ENCODE measurements at places on chromosomes 2 and 18.

DNA sequence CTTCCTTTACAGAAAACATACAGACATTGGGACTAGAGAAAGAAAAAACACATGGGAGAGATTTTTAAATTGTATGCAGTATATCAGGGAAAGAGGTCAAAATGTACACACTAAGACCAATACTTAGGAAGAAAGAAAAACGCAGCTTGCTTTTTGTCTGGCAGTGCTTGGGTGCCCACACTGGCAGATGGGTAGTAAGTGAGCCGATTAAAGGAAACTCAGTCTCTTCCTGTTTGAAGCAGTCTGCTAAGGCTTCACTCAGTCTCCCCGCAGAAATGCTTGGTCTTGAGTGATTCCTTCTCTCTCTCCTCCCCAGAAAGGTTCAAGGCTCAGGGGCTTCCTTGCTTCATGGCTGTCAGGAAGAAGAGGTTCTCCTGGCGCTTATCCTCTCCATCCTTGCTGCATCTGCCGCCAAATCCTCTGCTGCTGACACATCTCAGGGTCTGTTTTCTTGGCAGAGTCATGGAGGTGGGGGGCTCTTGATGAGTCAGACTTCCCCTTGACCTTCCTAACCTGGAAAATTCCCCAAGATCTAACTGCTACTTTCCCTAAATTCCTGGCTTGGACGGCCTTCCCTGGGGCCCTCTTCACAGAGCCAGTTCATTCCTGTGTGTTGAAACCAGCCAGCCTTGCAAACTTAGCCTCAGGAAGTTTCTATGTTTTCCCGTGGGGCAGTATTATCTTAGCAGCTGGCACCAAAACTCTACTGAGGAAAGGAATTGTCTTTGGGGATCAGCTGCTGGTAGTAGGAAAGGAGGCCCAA, 10.5 kb upstream of the TMSB10 start:
- DNase-seq = no peak

DNA sequence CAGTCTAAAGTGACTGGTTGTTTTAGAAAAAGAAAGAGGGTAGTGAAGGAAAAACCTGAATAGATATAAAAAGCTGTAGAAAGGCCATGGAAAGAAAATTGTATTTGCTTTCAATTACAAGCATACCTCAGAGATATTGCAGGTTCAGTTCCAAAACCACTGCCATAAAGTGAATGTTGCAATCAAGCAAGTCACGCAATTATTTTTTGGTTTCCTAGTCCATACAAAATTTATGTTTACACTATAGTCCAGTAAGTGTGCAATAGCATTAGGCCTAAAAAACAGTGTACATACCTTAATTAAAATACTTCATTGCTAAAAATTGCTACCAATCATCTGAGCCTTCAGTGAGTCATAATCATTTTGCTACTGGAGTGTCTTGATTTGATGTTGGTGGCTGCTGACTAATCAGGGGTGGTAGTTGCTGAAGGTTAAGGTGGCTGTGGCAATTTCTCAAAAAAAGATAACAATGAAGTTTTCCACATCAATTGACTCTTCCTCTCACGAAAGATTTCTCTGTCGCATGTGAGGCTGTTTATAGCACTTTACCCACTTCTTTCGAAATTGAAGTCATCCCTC, 2003.8 kb upstream of the PIK3C3 start:
- no peak for DNase-seq

- DNase-seq = no peak
Observed at GRCh38 chr2:104340879-104341828, 512.8 kb upstream of the POU3F3 start.

- DNase-seq = no peak
Observed at GRCh38 chr18:50405582-50406271, 30.9 kb downstream of the SKA1 start.

- no peak for DNase-seq
Observed at GRCh38 chr2:134421556-134422328, 167.9 kb downstream of the MGAT5 start.

DNA sequence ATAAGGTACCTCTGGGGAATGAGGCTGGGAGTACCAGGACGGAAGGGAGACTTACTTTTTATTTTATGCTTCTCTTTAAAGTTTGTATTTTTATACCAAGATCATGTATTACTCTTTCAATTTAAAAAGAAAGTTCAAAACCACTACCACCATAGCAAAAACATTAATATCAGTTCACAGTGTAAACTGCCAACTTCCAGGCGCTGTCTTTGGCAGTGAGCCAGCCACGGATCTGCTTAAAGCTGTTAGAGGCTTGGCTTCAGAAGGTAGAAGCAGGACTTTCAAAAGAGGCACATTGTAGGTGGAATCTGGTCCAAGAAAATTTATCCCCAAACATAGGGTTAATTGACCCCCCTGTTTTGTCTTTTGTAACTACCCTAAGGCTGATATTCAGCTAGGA, 74.8 kb downstream of the B3GNT2 start:
- no peak for DNase-seq

DNA sequence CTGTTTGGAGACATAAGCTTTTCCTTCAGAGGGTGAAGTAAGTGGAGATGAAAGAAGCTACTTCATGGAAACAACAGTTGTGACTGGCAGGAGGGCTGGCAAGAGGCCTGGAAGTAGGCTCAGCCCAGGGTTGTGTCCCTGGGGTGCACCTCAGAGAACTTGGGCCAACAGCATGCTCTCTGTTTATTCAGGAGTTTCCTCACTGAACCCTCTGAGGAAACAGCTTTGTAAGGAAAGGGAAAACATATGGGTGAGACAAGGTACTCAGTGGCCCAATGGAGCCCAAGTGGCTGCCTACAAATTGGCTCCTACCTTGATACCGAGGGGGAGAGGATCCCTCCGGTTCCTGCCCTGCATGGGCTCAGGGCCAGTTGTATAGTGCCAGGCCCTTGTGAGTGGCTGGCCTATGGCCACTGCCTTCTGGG, 115.5 kb upstream of the ITGA6 start:
- DNase-seq = no peak

DNA sequence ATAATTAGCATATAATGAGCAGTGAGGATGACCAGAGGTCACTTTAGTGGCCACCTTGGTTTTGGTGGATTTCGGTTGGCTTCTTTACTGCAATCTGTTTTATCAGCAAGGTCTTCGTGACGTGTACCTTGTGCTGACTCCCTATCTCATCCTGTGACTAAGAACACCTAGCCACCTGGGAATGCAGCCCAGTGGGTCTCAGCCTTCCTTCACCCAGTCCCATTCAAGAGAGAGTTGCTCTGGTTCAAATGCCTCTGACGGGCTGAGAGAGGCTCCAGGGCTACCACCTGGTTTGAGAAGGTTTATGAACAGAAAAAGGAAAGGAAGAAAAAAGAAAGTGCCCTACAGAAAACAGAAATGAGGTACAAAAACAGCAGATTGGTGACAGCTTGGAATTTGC, 738.7 kb downstream of the SOCS6 start:
- DNase-seq = no peak

- DNase-seq = no peak
Observed at GRCh38 chr2:197071790-197072436, 145.4 kb upstream of the PGAP1 start.

DNA sequence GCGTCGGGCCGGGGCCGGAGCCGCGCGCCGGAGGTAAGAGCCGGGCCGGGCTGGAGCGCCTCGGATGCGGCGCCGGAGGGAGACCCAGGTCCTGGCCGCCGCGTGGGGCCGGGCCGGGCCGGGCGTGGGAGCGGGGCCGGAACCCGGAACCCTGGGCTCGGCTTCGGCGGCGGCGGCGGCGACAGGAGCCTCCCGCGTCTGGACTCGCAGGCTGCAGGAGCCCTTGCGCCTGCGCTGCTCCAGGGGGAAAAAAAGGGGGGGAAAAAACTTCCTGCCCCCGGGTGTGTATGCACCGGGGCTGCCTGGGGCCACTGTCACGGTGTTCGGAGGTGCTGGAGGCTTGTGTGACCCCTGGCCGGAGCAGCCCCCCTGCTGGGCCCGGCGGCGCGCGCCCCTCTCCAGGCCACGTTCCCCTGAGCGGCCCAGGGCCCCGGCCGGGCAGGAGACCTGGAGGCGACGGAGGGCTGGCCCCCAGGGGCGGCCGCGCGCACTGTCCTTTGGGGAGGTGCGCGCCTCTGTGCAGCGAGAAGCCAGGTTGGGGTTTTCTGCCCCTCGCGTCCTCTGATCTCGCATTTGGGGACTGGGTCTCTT, 864 bp downstream of the KLHL29 start:
- DNase-seq = no peak

GRCh38 chr2:29273685-29274611, 158.7 kb downstream of the CLIP4 start:
- DNase-seq = no peak

- DNase-seq = no peak
Observed at GRCh38 chr18:45156946-45157345, 458.3 kb upstream of the SLC14A2 start.

DNA sequence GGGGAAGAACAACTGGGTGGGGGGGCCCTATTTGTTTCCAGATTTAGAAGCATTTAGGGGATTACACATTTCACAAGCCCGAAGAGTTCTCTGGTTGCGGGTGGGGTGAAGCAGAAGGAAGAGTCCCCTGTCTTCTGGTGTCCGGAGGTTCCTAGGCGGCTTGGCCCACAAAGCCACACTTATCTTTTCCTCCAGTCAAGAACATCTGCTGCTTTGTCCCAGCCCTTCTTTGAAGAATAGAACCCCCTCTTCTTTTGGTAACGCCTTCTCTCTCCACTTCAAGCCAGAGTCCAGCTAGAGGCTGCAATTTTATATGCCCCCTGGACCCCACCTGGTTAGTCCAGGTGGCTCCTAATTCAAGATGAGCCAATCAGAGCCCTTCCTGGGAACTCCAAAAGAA, 15.8 kb downstream of the BOLA3 start:
- DNase-seq = no peak

DNA sequence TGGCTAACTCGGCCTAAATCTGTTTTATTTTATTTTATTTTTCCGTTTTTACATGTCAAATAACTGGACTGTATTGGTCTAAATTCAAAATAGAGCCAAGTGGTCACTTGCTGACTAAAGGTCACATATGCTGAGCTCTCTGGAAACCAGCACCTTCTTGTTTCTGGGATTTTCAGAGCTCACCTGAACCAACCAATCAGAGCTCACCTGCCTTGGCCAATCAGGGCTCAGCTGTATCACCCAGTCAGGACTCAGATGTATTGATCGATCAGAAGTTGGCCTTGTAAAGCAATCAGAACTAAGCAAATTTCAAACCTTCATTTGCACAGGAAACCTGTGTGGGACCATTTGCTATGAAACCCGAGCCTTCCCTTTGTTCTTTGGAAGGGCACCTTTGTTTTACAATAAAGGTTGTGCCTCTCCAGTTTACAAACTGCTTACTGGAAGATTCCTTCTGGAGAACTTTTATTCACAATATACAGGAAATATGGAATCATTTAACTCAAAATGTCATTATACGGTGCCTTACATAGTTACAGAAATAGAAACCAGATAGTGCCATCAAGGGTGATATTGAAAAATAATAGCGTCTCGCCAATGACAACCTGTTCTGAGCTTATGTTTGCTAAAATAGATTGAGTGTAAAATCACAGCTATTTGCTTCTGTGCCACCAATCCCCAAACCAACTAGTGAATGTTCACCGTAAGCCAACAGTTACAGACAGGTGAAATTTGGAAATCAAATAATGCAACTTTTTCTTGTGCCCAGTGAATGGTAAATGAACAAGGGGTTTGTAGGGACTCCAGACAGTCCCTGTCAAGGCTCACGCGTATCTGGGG, 17.3 kb upstream of the PSD4 start:
- DNase-seq = no peak

GRCh38 chr2:50753234-50753633, 278.7 kb downstream of the NRXN1 start:
- DNase-seq = no peak

DNA sequence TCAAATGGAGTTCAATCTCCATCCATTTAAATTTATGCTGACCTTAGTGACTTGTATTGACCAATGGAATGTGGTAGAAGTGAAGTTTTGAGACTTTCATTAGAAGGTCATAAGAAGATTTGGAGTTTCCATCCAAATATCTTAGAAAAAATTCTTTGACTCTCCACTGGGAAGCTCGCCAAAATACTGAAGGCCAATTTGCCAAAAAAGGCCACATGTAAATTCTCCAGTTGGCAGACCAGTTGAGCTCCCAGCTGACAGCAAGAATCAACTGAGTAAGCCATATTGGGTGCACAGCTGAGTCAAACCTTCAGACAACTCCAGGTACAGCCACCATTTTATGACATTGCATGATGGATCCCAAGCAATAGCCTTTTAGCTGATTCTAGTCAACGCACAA, 228.3 kb upstream of the SETBP1 start:
- DNase-seq = no peak

DNA sequence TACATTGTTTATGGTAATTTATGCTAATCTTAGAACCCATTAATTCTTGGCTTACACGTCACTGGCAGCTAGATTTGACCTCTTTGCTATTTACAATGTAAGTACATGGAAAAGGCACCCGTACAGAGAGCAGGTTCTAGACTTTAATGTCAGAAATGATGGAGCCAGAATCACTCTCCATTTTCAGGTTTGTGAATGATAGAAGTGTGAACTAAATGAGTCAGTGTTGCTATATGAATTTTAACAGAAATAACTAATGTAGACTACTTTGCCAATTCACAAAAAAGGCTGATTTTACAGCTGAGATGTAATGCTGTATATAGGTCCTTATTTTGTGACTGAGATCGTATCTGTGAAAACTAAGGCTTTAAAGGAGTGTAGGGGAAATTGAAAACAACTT, 214.6 kb downstream of the LDLRAD4 start:
- no peak for DNase-seq

DNA sequence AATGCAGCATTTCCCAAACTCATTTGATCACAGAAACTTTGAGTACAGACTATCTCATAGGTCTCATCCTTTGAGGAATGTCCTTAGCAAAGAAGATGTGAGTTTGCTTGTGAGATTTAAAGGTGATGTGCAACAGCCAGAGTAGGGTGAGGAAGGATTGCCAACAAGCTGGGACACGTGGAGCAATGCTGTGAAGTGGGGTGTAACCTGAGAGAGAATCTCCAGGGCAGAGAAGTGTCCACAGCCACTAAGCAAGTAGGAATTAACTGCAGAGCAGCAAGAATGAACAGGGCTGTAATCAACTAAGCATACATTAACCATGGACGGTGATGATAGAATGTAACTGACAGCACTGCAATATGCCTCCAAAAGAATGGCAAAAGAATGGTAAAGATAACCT, 469.9 kb upstream of the NRP2 start:
- DNase-seq = no peak

DNA sequence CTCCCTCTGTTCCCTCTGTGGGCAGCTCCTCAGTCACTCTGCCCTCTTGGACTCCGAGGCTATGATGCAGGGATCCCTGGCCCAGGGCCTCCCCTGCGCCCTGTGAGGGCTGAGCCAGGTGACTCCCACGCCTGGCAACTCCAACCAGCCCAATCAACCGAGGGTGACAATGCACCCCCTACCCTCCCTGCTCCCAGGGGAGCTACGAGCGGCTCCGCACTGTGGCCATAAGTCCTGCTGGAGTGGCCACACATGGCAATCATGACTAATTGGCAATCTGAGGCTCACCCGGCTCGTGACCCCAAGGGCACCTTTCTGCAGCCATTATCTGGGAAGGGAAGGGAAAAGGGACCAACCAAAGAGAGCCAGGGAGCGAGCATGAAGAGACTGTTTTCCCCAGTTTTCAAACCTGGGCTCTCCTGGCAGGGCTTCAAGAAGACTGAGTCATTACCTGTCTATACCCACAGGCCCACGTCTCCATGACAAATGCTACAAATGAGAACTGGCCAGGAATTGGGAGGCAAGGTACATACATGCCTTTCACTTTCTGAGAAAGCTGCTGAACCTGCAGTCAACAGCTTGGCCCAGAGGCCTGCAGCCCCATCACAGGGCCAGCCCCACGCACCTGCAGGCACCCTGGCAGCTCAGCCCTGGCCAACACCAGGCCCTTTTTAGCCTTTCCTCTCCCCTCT, 45.1 kb downstream of the RPL31 start:
- DNase-seq = no peak

- no peak for DNase-seq
Observed at GRCh38 chr2:108635630-108636354, 83.5 kb upstream of the RANBP2 start.

Measured in activated CD4-positive, CD25-positive, alpha-beta regulatory T cell (primary cell).